ENCODE measurements at places on chromosomes 13 and 19.

GRCh38 chr13:41595298-41595697, 137.9 kb downstream of the RGCC start:
- no peak for DNase-seq

DNA sequence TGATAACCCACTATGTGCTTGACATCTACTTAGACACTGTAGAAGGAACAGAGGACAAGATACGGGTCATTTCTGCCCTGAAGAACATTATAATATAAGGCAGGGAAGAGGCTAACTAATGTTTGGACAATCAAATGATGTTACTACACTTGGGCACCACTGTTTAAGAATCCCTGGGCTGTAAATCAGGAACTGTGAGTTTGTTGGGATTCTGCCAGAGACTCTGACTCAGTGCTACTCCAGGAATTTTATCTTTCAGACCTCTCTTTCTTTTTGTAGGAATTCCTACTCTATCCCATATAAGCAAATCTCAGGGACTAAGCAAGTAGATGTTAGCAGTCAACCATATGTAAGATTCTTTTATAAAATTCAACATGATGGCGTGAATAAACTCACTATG, 3.1 kb upstream of the ZNF471 start:
- DNase-seq = no peak

DNA sequence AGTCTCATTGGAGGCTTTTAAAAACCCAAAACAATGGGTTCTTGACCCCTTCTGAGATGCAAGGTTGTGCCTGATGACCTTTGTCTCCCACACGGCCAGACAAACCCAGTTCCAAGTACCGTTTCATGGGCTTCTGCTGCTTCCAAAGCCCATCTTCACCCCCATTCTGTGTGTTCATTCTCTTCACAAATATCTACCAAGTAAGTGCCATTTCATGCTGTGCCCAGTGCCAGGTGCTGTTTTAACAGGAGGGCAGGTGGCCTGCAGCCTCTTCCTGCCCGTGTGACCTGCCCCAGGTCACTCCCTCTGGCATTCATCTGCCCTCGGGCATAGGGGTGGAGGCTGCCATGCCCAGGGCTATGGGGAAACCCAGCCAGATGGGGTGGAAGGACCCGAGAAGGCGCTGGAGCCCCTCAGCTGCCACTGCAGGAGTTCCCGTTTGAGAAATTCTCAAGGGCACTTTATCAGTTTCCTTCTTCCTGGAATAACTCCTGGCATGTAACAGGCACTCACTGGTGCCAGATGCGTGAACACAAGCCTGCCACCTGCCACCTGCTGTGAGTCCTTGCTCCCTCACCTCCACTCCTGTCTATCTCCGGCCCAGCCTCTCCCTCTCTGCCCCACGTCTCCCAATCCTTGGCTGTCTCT, 12.5 kb downstream of the CAPN12 start:
- DNase-seq = no peak

GRCh38 chr19:43483281-43483680, 17.9 kb upstream of the LYPD3 start:
- DNase-seq = no peak

- DNase-seq = peak; percentile 16
Measured at GRCh38 chr19:34556488-34556887, 74.9 kb downstream of the WTIP start.

- no peak for DNase-seq
Measured at GRCh38 chr19:37935341-37935740, 28.3 kb downstream of the SIPA1L3 start.

- no peak for DNase-seq
Measured at GRCh38 chr13:27189192-27189591, 17.6 kb upstream of the USP12 start.

DNA sequence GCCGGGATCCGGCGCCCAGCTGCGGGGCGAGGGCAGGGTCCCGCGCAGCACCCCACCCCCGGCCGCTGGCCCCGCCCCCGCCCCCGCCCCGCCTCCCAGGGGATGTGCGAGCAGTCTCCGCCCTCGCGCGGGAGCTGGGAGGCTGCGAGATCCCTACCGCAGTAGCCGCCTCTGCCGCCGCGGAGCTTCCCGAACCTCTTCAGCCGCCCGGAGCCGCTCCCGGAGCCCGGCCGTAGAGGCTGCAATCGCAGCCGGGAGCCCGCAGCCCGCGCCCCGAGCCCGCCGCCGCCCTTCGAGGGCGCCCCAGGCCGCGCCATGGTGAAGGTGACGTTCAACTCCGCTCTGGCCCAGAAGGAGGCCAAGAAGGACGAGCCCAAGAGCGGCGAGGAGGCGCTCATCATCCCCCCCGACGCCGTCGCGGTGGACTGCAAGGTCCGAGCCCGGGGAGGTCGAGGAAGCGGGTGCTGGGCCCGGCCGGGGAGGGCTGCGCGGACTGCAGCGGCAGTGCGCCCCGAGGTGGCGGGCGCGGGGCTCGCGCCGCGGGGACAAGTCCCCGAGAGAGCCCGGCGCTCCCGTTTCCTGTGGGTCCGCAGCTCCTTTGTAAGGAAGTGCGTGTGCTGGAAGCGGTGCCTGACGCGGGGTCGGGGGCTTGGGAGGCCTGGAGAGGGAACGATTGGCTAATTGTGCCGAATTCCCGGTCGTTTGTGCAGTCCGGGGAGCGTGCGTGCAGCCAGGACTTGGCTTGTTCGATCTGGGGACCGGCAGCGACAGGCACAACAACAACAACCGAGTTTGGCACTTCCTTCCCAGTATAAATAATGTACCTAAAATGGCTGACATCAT, at the start of gene ITM2B:
Gene ITM2B, plus strand, starts transcription at position 161 of the 843 bp plus-strand sequence. Its CDS starts 155 bp downstream, at position 316.
- DNase-seq = peak; percentile 79

GRCh38 chr13:30705680-30706079, 29.7 kb upstream of the ALOX5AP start:
- DNase-seq = no peak

DNA sequence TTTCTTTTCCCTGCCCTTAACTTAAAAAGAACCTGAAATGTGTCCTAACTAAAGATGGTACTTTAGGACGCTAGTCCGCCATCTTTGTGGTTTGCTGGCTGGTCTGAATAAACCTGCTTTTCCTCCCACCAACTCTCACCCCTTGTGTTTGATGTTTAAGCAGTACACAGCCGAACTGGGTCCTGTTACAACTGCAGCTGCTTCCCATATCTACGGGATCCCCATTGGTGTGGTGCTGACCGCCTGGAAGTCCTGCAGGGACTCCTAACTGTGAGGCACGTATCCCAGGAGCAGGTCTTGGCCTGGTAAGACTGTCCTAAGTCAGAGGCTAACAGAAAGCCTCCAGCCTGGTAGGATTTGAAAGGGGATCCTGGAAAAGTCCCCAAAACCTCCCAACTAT, 40.9 kb upstream of the VSTM2B start:
- no peak for DNase-seq

GRCh38 chr19:49157445-49158224, at the start of gene TRPM4:
Gene TRPM4, plus strand, starts transcription at chr19:49157792. Its CDS starts 75 bp downstream, at chr19:49157867.
- DNase-seq = peak; percentile 90

- no peak for DNase-seq
Measured at GRCh38 chr13:71751073-71751472, 115.9 kb downstream of the DACH1 start.

- DNase-seq = peak; percentile 76
Measured at GRCh38 chr19:9586764-9587163, 2.5 kb upstream of the ZNF121 start.

- no peak for DNase-seq
Measured at GRCh38 chr19:1291761-1292418, 6.2 kb downstream of the EFNA2 start.

DNA sequence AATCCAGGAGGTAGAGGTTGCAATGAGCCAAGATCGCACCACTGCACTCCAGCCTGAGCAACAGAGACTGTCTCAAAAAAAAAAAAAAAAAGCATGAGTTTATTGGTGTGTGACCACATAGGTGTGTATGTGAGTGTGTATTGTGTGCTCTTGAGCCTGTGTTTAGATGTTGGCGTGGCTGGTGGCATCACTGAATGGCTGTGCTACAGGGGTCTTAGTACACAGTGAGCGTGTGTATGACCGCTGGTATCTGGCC, 2.5 kb downstream of the SLC1A5 start:
- DNase-seq = no peak

DNA sequence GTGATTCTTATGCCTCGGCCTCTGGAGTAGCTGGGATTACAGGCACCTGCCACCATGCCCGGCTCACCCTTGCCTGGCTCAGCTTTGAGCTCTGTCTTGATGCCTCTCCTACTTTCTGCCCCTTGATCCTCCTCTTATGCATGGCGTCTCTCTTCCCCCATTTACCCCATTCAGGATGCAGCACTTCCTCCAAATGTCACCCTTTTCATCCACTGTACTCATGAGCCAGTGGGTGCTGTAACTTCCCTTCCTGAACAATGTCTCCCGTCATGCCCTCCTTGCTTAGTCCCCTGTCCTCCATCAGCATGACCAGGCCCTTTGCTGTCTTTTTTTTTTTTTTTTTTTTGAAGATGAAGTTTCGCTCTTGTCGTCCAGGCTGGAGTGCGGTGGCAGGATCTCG, 3.4 kb upstream of the SIGLEC9 start:
- DNase-seq = peak; percentile 89

DNA sequence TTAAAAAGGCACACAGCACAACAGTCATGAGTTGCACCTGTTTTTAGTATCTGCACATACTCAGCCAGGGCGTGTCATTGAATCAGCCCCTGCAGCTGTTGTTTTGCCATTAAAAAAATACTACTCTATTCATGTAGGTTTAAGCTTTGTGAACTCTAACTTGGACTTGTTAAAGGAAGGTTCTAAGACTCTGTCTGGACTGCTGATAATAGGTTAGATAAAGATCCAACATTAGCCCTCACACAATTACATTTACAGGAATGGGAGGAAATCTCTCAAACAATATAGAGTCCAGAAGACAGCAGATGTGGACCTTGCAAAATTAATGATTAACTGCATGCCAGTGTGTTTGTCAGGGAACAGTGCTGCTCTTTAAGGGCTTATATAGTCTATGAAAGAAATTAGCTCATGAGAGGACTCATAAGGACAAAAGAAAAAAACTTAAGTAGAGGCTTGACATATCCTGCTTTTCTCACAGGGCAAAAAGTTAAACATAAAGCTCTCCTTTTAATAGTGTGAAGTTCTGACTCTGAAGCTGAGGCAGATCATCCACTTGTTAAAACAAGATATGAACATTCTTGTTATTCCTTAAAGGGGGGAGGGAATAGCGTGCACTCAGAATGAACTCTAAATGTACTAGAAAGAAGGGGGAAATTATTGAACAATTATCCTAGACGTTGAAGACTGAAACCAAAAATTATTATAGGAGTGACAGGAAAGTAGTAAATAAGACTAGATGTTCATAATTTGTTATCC, 243.6 kb downstream of the NDFIP2 start:
- DNase-seq = no peak

DNA sequence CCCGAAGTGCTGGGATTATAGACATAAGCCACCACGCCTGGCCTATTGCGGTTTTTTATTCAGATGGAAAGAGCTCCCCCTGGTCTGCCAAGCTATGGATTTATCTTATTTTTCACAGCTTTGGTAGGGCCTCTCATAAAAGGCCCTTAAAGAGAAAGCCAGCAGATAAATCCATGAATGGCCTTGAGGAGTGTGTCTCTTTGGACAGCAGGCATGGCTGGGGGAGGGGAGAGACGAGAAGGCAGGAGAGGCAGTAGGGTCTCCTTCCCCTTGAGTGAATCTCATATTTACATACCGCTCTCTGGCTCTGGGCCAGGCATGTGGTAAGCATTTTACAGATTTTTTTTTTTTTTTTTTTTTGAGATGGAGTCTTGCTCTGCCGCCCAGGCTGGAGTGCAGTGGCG, 25.2 kb downstream of the MARK4 start:
- no peak for DNase-seq

- peak; percentile 66 for DNase-seq
Measured at GRCh38 chr13:99225078-99225477, 24.4 kb downstream of the UBAC2 start.

DNA sequence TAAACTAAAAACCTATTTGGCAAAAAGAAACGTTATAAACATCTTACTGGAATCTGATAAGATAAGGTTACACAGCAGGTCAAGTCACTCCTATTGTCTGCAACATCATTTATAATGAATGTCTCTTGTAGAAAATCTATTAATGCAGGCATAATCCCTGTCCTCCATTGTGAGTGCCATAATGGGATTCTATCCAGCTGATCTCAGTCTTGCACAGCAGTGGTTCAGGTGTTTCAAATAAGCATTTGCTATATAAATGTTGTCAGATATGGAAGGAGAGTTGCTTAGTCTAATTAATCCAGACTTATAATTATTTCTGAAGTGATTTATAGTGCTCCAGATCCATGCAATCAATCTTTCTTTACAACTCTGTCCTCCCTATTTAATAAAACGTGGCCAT, 186.5 kb upstream of the ATXN8OS start:
- no peak for DNase-seq

DNA sequence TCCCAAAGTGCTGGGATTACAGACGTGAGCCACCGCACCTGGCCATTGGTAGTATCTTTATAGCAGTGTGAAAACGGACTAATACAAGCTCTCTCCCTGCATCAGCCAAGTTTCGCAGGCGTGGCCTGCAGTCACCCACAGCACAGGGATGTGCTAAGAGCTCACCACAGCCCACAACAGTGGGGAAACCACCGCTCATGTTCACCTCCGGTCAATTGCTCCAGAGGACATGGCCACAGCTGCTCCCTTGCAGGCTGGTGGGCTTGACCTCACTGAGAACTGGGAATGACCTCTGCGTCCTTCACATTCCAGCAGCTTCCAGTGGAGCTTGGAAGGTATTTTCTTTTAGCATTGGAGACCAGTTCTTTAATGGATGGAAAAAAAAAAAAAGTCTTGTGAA, 156.4 kb downstream of the KCTD15 start:
- DNase-seq = no peak
